ENCODE measurements at places on chromosomes 16 and 17.

- DNase-seq = no peak
These were observed 29.8 kb downstream of the CDC27 start for GRCh38 chr17:47159315-47159714.

- no peak for DNase-seq
These were observed 88.4 kb downstream of the ABCC12 start for GRCh38 chr16:48067388-48067787.

DNA sequence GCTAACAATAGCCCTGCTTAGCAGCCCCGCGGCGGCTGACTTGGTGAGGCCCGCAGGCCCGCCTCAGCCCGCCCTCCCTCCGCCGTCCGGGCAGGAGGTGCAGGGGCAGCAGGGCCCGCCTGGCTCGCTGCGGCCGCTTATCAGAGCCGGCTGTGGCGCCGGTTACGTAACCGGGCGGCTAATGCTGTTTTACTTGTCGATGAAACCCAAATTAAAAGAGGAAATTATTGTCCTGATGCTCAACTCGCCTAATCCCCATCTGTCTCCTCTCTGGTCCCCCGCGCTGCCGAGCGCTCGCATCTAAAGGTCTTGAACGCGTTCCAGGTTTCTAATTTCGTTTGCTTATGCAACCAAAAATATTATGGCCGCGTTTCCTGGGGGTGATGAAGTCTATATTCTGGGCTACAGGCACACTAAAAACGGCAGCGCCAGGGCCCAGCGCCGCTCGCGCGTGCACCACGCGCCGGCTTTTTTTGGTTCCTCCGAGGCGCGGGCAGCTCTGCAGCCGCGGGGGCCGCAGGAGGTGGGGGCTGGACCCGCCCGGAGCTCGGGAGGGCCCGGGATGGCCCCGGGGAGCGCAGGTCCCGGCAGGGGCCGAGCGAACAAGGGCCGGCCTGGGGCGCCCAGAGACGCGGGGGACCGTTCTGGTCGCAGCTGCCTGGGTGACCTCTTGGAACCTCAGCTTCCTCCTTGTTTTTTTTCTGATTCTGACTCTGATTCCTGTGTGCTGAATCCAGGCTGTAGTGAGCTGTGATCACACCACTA, 65.2 kb upstream of the TOB1 start:
- DNase-seq = peak; percentile 51

GRCh38 chr16:58264007-58264406, 30.8 kb downstream of the PRSS54 start:
- DNase-seq = no peak

- DNase-seq = no peak
These were observed 134.1 kb downstream of the CA10 start for GRCh38 chr17:52024300-52024870.

DNA sequence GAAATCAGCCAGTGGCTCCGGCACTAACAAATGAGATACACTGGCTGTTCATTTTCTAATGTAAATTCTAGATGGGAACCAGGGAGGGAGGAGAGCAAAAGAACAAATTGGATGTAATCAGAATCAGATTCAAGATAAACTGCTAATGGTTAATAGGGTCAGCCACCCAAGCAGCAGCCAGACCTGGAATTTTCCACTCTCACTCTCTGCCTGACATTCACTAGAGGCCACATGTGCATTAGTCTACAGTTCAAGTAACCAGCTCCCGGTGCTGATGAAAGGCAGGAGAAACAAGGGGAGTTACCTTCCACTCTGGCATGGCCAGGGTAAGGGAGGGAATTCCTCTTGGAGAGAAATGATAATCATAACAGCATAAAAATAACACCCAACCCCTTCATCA, 597.7 kb downstream of the TOX3 start:
- DNase-seq = no peak

DNA sequence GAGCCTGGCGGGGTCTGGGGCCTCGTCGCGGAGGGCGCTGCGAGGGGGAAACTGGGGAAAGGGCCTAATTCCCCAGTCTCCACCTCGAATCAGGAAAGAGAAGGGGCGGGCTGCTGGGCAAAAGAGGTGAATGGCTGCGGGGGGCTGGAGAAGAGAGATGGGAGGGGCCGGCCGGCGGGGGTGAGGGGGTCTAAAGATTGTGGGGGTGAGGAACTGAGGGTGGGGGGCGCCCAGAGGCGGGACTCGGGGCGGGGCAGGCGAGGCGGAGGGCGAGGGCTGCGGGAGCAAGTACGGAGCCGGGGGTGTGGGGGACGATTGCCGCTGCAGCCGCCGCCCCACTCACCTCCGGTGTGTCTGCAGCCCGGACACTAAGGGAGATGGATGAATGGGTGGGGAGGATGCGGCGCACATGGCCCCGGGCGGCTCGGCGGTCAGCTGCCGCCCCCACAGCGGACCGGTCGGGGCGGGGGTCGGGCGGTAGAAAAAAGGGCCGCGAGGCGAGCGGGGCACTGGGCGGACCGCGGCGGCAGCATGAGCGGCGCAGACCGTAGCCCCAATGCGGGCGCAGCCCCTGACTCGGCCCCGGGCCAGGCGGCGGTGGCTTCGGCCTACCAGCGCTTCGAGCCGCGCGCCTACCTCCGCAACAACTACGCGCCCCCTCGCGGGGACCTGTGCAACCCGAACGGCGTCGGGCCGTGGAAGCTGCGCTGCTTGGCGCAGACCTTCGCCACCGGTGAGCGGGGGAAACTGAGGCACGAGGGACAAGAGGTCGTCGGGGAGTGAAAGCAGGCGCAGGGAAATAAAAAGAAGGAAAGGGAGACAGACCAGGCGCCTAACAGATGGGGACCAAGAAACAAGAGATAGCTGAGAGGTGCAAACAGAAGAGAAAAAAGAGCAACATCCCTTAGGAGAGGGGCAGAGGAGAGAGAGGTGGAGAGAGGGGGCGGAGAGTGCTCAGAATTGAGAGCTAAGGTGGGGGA, at the start of gene PNMT:
TSS of gene PNMT (plus strand) at position 509 of the 980 bp plus-strand sequence. CDS start at position 532, 23 bp downstream.
- no peak for DNase-seq
